Lower lobe of right lung (tissue), 2 donors: ENCODE measurements at places on chromosomes 7 and 10. TPM values are rescaled to one million over a fixed set of nuclear protein-coding genes. Genes with fewer than 3 reads are reported as not detected.

Gene CFAP70
- total RNA-seq = 11.3 TPM

Gene HTR5A
- not detected for total RNA-seq

Gene MKX
- 1.6 TPM for total RNA-seq

Gene AOC1
- 1.7 TPM for total RNA-seq

Gene SYT15B
- 40.6 TPM for total RNA-seq

Gene INMT
- total RNA-seq = 249 TPM

Gene MUC3A
- total RNA-seq = 1.7 TPM

Gene OR9A2
- not detected for total RNA-seq

Gene SLC13A4
- 0.27 TPM for total RNA-seq

DNA sequence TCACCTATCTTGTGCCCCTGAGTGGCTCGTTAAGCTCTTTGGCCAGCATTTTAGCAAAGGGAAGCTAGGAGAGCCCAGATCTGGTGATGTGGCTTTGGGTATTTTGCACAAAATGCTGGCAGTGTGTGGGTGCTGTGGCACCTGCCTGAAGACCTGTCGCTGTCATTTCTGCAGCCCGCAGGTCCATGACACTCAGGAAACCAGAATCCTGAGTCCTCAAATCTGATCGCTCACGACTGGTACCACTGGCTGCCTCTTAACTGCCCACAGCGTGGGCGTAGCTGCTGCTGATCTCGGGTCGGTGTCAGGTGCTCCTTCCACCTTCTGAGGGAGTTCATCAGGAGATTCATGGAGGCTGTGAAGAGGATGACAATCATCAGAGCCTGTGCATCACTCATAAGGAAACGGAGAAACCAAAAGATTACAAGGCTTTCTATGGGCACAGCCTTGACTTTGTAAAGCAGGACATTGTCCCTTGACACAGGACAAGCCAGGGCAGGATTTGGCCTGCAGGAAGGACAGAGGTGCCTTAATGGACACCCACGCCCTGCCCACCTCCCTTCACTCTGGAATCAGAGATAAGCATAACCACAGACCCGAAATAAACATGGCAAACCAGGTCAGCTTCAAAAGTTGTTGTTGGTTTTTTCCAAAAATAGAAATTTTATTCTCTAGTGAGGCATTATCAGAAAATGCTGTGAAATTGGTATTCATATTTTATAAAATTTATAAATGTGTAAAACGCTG is 71.0 kb upstream of the STK17A start:
- no peak overlapping the region for H3K4me3 ChIP-seq
- H3K36me3 ChIP-seq = no peaks in the 10 kb centered on the region
- no peaks in the 10 kb centered on the region for H3K27me3 ChIP-seq
- no peak overlapping the region for H3K27ac ChIP-seq

DNA sequence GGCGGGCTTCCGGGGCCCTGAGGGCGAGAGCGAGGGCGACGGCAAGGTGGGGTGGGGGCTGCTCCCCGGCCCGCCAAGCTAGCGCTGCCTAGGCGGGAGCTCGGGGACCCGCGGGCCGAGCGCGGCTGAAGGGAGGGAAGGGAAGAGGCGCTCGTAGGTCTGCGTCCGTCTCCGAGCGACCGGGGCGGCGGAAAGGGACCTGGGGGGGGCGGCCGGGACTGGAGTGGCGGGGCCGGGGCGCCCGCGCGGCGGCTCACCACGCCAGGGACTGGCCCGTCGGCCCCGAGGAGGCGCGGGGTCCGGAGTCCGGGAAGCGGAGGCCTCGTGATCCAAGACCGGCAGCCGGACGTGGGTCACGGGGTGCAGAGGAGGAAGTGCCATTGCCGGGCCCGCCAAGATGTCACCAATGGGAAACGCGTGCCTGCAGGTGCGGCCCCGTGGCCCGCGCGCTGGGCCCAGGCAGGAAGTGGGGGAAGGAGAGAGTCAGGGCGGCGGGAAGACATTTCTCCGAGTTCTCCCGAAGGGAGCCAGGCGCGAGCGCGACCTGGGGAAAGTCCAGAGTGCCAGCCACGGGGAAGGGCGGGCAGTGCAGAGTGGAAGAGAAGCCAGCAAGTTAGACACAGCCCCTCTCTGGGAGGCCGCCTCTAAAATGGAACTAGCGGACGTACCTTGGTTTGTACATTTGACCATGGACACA is 11.9 kb downstream of the HNRNPF start:
- H3K4me3 ChIP-seq = peak overlapping the region; percentile 79
- peaks cover 39% of the 10 kb centered on the region for H3K36me3 ChIP-seq
- DNase-seq = peak; percentile 95
- H3K4me1 ChIP-seq = peaks cover 82% of the 10 kb centered on the region
- no peaks in the 10 kb centered on the region for H3K27me3 ChIP-seq

DNA sequence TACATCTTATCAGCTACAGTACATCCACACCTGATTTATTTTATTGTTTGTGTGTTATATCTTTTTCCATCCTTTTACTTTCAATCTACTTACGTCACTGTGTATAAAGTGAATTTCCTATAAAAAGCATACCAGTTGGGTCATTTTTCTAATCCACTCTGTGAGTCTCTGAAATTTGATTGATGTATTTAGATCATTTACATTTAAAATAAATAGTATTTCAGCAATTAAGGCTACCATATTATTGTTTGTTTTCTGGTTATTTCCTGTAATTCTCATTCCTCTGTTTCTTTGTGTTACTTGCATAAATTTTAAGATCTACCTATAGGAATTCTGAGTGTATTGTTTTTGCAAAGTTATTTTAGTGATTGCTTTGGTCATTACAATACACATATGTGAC is 53.7 kb downstream of the VSTM4 start:
- no peak overlapping the region for H3K4me3 ChIP-seq
- no peak overlapping the region for H3K27ac ChIP-seq
- H3K4me1 ChIP-seq = no peaks in the 10 kb centered on the region
- DNase-seq = no peak
- H3K36me3 ChIP-seq = peaks cover 6% of the 10 kb centered on the region

DNA sequence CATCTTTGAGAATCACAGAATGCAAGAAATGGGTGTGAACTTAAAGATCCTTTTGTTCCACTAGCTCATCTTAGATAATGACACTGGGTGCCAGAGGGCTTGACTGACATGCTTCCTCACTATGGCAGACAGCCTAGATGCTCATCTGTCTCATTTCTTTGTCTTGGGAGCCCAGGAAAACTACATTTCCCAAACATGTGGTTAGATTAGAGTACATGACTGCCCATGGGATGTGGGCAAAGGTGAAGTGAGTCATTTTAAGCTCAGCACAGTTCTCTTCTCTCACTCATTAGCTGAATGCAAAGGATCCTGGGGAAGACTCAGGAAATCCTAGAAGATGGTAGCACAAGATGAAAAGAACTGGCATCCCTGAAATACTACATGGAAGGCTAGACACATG is 32.5 kb upstream of the TBX20 start:
- DNase-seq = no peak
- H3K4me1 ChIP-seq = no peaks in the 10 kb centered on the region
- no peak overlapping the region for H3K4me3 ChIP-seq
- no peaks in the 10 kb centered on the region for H3K27me3 ChIP-seq
- H3K36me3 ChIP-seq = no peaks in the 10 kb centered on the region

DNA sequence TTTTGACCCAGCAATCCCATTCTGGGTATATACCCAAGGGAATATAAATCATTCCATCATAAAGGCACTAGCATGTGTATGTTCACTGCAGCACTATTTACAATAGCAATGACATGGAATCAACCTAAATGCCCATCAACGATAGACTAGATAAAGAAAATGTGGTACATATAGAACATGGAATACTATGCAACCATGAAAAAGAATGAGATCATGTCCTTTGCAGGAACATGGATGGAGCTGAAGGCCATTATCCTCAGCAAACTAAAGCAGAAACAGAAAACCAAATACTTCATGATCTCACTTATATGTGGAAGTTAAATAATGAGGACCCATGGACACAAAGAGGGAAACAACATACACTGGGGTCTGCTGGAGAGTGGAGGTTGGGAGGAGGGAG is 58.0 kb upstream of the STARD3NL start:
- H3K27ac ChIP-seq = no peak overlapping the region
- H3K4me3 ChIP-seq = no peak overlapping the region
- no peaks in the 10 kb centered on the region for H3K4me1 ChIP-seq
- no peak for DNase-seq

- H3K27me3 ChIP-seq = no peaks in the 10 kb centered on the region
- H3K4me1 ChIP-seq = no peaks in the 10 kb centered on the region
- H3K4me3 ChIP-seq = no peak overlapping the region
- H3K36me3 ChIP-seq = no peaks in the 10 kb centered on the region
Measured at GRCh38 chr7:120344276-120344675, 71.3 kb downstream of the KCND2 start.

GRCh38 chr7:139946533-139946932 is 116.2 kb downstream of the PARP12 start:
- no peaks in the 10 kb centered on the region for H3K27me3 ChIP-seq
- no peaks in the 10 kb centered on the region for H3K4me1 ChIP-seq
- no peak overlapping the region for H3K4me3 ChIP-seq
- H3K27ac ChIP-seq = no peak overlapping the region

DNA sequence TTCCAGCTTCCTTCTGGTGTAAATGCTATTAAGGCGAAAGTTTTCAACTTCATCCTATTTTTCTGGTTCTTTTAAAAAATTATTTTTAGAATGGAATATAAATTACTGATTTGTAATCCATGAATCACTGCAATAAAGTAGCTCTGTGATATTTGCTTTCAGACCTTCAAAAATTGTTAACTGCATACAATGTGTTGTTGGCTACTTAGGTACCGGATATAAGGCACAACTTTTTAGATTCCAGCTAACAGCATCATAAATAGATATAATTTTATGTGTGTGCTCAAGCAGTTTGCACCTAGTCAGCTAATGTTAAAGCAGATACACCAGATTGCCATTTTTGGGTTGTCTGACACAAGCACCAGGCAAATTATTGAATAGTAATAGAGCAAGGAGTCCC is 58.7 kb downstream of the PON1 start:
- no peaks in the 10 kb centered on the region for H3K27me3 ChIP-seq
- H3K4me3 ChIP-seq = no peak overlapping the region
- peaks cover 3% of the 10 kb centered on the region for H3K36me3 ChIP-seq
- H3K4me1 ChIP-seq = no peaks in the 10 kb centered on the region
- no peak overlapping the region for H3K27ac ChIP-seq

DNA sequence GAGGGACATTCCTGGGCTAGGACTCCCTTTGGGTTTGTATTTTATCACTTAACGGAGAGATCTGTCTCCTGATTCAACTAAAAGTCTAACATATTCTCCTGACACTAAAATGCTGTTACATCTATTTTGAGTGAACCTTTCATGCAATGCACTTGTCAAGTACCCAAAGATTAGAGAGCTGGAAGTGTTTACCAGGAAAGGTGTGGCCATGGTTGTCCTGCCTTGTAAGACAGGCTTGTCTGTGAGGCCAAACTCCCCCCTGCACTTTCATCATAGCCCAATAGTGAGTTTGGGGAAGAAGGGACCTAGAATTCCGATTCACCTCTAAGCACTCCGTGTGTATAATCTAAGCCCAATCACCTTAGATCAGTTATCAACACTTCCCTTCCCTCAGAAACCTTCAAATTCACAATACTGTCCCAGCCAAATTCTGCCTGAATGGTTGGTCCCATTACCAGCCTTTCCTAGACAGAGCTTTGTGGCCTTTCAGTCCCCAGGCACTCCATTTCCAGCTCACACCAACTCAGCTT is 162.6 kb upstream of the NAMPT start:
- DNase-seq = no peak
- no peaks in the 10 kb centered on the region for H3K27me3 ChIP-seq
- no peaks in the 10 kb centered on the region for H3K36me3 ChIP-seq
- no peak overlapping the region for H3K4me3 ChIP-seq

- no peak overlapping the region for H3K4me3 ChIP-seq
- H3K4me1 ChIP-seq = no peaks in the 10 kb centered on the region
- no peak for DNase-seq
- H3K27ac ChIP-seq = no peak overlapping the region
- no peaks in the 10 kb centered on the region for H3K27me3 ChIP-seq
Measured at GRCh38 chr10:80966326-80966986, 428.8 kb downstream of the SH2D4B start.

DNA sequence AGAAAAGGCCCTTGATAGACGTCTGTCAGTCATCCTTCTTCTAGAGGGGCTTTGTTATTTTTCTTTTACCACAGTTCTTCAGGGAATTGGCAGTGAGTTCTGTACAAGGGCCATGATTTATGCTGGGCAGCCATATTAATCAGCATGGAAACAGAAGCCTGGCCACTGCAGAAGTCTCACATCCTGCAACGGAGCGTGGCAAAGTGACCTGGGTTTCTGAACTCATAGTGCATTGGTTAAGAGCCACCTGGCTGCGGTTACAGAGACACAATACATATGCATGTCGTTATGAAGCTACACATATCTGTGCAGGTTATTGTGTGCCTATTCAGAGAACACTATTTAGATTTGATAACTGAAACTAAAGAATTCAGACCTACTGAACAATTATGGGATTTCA is 419.4 kb upstream of the CELF2 start:
- H3K4me3 ChIP-seq = no peak overlapping the region
- no peak for DNase-seq
- no peaks in the 10 kb centered on the region for H3K36me3 ChIP-seq
- H3K4me1 ChIP-seq = no peaks in the 10 kb centered on the region

DNA sequence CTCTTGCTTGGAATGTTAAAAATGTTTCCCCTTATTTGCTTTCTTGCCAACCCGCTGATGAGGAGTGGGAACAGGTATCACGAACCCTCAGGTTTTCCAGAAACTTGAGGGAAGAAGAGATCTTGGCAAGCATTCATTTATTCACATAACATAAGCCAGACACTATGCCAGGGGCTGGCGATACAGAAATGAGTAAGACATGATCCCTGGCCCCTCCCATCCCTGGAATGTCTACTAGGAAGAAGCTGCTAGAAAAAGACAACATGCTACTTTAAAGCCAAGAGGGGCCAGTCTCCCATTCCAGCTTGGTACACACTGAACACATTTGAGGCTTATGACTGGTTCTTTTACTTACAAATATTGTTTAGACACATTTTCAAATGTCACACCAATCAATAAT is 26.4 kb downstream of the SLC35B4 start:
- no peaks in the 10 kb centered on the region for H3K27me3 ChIP-seq
- no peak overlapping the region for H3K4me3 ChIP-seq

DNA sequence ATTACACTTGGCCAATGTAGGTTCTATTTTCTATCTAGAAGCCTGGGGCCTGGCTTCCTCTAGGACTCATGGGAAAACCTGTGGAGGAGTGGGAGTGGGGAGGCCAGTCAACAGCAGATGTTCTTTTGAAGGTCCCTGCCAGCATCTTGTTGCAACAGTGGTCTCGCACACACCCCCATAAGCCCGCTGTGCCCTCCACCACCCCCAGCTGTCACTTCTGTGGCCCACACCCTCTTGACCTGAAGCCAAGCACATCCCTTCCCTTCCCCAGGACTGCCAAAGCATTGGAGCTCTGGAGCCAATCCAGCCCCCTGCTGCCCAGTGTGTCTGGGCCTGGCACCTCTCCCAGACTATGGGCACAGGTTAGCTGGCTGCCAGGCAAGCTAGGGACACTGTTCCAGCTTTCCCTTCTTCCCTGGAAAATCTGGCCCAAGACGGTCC is 1.9 kb upstream of the STX1A start:
- H3K27ac ChIP-seq = no peak overlapping the region
- no peaks in the 10 kb centered on the region for H3K36me3 ChIP-seq
- peaks cover under 1% of the 10 kb centered on the region for H3K27me3 ChIP-seq
- no peak overlapping the region for H3K4me3 ChIP-seq
- H3K4me1 ChIP-seq = peaks cover 23% of the 10 kb centered on the region
- DNase-seq = no peak
